Stimulated activated naive CD8-positive, alpha-beta T cell treated with anti-CD3 and anti-CD28 coated beads, Interleukin-15, amount 100 ng/mL, for 72 hours (primary cell): ENCODE measurements at places on chromosomes 4 and X.

DNA sequence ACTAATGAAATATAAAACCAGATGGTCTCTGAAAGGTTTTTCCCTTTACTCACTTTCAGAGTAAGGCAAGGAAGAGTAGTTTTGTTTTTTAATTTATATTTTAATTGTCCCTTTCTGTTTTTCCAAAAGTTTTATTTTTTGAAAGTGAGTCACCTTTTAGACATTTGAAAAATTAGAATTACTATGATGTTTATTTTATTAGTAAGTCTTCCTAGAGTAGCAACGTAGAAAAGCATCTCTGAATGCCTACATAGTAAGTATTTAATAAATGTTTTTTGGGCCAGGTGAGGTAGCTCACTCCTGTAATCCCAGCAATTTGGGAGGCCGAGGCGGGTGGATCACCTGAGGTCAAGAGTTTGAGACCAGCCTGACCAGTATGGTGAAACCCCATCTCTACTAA, 51.1 kb downstream of the TET2 start:
- no peak for DNase-seq

- no peak for DNase-seq
These were observed 43.9 kb downstream of the MBNL3 start for GRCh38 chrX:132444936-132445335.

DNA sequence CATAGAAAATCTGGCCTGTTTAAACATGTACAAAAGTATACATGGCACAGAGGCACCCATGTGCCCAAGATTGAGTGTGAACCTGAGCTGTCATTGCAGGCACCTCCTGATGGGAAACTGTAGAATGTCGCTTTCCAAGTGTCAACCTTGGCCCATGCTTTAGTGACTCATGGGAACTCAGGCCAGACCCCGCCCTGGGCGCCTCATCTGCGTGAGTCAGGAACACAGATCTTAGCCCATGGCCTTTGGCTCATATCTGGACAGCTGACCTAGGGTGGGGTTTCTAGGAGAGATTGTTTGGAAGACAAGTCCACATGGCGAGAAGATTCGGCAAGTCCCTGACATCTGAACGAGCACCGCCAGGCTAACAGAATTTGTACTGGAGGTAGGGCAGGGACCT, 50.0 kb downstream of the CYTL1 start:
- no peak for DNase-seq

DNA sequence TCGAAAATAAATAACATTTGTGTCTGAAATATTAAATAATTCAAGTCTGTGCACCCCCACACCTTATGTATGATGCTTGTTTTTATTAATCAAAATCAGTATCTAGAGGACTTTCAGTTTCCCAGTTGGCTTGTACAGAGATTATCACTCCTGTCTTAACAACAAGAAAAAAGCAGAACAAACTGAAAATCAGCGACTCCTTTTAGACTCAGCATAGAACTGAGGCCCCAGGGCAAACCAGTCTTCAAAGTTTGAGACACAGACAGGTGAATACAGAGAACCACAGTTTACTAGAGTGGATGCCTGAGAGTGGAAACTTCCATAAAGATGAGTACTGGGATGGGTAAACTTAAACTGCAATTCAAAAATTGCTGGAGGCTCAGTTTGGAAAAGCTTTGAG, 142.8 kb upstream of the KLF8 start:
- DNase-seq: no peak

- no peak for DNase-seq
These were observed 29.5 kb upstream of the TXLNG start for GRCh38 chrX:16756724-16757123.
